ENCODE measurements at places on chromosomes 4 and X.

DNA sequence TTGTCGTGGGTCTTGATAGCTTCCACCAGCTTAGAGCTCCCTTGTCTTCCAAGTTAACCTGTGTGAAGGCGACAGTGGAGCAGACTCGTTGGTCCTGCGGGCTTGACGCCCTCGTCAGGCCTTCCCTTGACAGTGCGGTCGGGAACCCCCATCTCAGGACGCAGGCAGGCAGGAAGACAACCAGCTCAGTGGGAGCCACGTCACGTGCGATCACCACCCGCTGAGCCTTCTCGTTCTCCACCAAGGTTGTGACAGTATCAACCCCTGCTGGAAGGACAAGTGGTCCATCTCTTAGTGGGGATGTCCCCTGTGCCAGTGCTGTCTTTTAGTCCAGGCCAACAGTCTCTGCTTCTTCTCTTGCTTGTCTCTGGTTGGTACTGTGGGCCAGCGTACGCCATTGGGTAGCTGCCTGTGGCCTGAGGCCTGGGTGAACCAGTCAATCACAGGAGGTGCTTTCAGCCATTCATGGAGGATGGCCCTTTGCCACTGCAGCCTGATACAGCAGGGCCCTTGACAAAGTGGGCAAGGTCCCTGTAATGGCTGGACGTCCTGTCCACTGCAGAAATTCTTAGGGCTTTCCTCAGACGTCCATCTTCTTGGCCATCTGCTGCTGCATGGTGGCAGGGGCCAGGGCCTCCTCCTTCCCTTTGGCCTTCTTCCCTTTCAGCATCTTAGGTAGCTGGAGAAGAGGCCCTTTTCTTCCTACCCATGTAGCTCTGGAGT is 31.4 kb downstream of the RGS12 start:
- no peak for DNase-seq

- DNase-seq, result no peak
Observed at GRCh38 chrX:500481-501010, 113.8 kb upstream of the PPP2R3B start.

DNA sequence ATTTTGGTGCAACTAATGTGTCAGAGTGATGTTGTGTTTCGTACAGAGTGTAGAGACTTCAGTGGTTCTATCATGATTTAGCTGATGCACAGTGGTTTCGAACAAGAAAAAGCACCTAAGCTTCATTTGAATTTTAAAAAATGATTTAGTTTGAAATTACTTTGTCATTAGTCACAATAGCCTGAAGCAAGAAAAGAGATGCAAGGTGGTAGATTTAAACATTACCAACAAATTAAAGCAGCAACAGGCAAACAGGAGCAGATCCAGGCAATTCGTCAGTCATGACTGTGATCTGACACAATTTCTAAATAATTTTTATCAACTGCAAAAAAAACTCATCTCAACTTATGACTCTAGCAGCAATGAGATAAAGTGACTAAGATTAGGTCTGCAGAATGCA is 24.6 kb upstream of the COX7B2 start:
- no peak for DNase-seq

GRCh38 chr4:13706716-13707115 is 79.2 kb upstream of the BOD1L1 start:
- DNase-seq, result no peak

DNA sequence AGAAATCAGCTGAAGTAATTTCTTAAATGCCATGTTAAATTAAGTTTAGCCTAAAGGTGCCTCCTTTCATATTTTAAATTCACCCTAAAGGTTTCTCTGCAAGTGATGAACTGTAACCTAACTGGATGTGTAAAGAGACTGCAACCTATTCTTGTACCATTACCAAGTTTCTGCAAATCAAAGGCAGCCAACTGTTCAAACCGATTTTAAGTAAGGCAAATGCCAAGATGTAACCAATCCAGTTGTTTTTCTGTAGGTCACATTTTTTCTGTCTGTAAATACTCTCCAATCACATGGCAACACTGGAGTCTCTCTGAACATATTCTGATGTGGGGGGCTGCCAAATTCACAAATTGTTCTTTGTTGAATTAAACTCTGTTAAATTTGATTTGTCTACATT is 42.4 kb upstream of the FGF2 start:
- no peak for DNase-seq

DNA sequence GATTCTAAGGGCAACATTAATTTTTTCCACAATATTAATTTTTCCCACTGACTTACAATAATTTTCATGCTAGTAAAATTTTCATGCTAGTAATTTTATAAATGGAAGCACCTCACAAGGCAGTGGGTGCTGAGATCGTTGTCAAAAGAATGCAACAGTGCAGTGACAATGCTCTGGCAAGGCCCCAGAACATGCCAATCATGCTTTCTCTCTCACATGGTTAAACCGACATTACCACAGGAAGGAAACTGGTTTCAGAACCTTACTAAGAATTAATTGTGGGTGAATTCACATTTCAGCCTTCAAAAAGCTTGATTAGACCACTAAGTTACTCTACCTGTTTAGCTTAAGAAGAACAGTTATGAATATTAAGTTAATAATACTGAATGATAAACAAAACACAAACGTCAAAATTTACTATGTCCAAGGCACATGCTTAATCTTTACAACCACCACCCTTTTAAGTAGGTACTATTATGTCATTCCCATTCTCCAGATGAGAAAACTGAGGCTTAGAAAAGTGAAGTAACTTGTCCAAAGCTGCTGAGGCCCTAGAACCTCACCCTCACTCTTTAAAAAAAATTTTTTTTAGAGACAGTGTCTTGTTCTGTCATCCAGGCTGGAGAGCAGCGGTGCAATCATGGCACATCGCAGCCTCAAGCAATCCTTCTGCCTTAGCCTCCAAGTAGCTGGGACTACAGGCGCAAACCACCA is 10.0 kb upstream of the OPHN1 start:
- no peak for DNase-seq

- no peak for DNase-seq
Observed at GRCh38 chr4:155234206-155234605, 25.8 kb downstream of the NPY2R start.
